CD8-positive, alpha-beta memory T cell (primary cell): ENCODE measurements at places on chromosomes 11 and 22. TPM values are rescaled to one million over a fixed set of nuclear protein-coding genes. Genes with fewer than 3 reads are reported as not detected.

- H3K27ac ChIP-seq: no peak overlapping the region
- peaks cover 13% of the 10 kb centered on the region for H3K4me1 ChIP-seq
- no peaks in the 10 kb centered on the region for H3K36me3 ChIP-seq
Measured at GRCh38 chr11:121429556-121429955, 22.6 kb upstream of the SORL1 start.

DNA sequence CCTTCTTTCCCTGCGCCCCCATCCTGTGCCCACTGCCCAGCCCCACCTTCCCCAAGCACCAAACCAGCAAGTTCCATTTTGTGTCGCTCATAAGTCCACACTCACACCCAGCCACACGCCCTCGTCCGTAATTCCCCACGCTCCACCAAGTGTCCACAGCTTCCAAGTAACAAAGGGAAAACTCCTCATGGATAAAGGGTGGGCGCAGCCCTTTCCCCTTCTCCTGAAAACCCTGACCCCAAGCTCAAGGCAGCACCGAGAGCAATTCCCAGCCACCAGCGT is 458 bp downstream of the FXYD6 start:
- H3K27ac ChIP-seq: no peak overlapping the region
- H3K4me1 ChIP-seq: peaks cover 32% of the 10 kb centered on the region
- DNase-seq: no peak
- peak overlapping the region; percentile 59 for H3K4me3 ChIP-seq
- H3K36me3 ChIP-seq: no peaks in the 10 kb centered on the region
- peaks cover 42% of the 10 kb centered on the region for H3K27me3 ChIP-seq

- no peaks in the 10 kb centered on the region for H3K36me3 ChIP-seq
- H3K27me3 ChIP-seq: no peaks in the 10 kb centered on the region
- no peak overlapping the region for H3K27ac ChIP-seq
- H3K4me1 ChIP-seq: peaks cover 31% of the 10 kb centered on the region
Measured at GRCh38 chr11:122714484-122714883, 59.0 kb downstream of the UBASH3B start.

DNA sequence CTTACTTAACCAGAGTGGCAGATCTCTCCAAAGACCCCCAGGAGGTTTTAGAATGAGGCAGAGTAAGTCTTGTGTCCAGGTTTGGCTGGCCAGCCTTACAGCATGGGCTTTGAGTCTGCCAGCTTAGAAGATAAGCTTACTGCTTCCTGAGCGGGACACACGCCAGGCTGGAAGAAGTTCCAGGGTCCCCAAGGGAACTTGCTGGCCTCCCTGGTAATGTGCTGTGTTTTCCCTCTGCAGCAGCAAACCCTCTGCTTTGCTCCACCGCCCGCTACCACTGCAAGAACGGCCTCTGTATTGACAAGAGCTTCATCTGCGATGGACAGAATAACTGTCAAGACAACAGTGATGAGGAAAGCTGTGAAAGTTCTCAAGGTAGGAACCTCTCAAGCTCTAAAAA is 154.2 kb downstream of the LDLRAD3 start:
- no peak overlapping the region for H3K4me3 ChIP-seq
- DNase-seq: no peak
- no peaks in the 10 kb centered on the region for H3K4me1 ChIP-seq
- H3K27me3 ChIP-seq: no peaks in the 10 kb centered on the region

- DNase-seq: no peak
- H3K27ac ChIP-seq: no peak overlapping the region
- no peak overlapping the region for H3K4me3 ChIP-seq
Measured at GRCh38 chr22:30212363-30212995, 34.1 kb downstream of the LIF start.

- peaks cover 38% of the 10 kb centered on the region for H3K4me1 ChIP-seq
- H3K36me3 ChIP-seq: peaks cover 33% of the 10 kb centered on the region
- DNase-seq: no peak
- no peaks in the 10 kb centered on the region for H3K27me3 ChIP-seq
Measured at GRCh38 chr11:10460611-10461275, 5.7 kb downstream of the AMPD3 start.

DNA sequence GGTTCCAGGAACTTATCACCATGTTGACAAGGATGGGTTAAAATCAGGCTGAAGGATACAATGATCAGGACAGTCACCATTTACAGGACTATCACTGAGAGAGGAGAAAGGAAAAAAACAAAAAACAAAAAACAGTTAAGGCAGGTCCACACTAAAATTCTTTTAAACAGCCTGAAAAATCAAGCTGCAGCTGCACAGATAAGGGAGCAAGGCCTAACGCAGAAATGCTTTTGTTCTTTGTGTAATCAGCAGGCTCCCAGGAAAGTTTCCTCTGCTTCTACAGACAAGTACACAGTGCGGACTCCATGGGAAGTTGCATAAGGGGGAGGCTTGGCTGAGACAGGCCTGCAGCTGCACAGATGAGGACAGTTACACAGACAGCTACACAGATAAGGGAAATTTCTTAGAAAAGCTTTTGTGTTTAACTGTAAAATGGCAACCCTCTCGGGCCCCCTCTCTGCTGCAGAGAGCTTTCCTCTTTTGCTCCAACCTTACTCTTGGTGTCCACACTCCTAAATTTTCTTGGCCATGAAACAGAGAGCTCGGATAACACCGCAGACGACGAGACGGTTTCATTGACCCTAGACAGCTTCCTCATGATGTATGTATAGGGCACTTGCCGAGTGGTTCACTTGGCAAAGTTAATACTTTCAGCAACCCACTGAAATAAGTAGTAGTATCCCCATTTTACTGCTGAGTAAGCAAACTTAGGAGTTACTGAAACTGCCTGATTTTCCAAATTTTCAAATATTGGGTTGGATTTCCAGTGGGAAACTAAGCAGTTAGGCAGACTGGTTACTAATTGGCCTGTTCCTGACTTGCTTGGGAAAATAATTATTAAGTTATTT is 45.5 kb downstream of the PIWIL3 start:
- H3K27me3 ChIP-seq: no peaks in the 10 kb centered on the region
- no peak overlapping the region for H3K4me3 ChIP-seq
- peak overlapping the region; percentile 71 for H3K27ac ChIP-seq

DNA sequence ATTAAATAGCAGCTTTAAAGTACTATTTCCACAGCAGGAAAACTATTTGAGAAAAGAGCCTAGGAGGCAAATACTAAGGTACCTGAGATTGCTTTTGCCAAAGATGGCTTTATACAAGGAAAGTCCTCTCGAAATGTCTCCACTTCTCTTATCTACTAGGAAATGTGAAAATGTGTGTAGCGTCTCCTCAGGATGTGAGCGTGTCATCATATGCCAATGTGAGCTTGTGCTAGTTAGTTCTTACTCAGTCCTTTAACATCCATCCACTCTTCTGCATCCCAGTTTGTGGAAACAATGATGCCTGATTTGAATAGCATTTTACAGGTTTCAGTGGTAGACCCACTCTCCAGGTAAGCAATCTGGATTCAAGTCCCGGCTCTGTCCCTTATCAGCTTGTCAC is 421.0 kb downstream of the DYNC2H1 start:
- H3K27ac ChIP-seq: no peak overlapping the region
- no peak for DNase-seq
- no peaks in the 10 kb centered on the region for H3K27me3 ChIP-seq
- H3K36me3 ChIP-seq: no peaks in the 10 kb centered on the region
- H3K4me3 ChIP-seq: no peak overlapping the region
- no peaks in the 10 kb centered on the region for H3K4me1 ChIP-seq

Gene CREB3L1
- not detected for total RNA-seq

Gene OR52N4
- total RNA-seq: 0.22 TPM

Gene PGA3
- not detected for total RNA-seq
